T-cell (primary cell): ENCODE measurements at places on chromosomes 3 and 15.
A peak's percentile ranks its signal among the peaks of the same experiment; 100 is the strongest.

GRCh38 chr15:45442507-45443135 is 64.3 kb upstream of the GATM start:
- DNase-seq = no peak

DNA sequence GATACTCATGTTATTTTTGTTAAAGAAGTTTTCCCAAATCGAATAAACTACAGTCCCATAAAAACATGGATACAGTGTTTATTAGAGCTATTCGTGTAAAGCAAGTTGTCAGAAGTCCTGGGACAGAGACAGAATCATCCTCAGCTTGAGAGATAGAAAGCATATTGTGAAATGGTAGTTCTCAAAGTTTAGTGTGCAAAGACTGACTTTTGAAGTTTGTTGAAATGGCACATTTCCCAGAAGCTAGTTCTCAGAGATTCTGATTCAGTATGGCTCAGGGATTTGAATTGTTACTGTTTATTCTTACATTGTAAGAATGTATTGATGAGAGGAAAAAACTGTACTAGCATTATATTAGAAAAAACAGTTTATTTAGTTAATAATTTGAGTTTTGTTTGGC is 22.1 kb downstream of the GABRR3 start:
- DNase-seq = no peak

DNA sequence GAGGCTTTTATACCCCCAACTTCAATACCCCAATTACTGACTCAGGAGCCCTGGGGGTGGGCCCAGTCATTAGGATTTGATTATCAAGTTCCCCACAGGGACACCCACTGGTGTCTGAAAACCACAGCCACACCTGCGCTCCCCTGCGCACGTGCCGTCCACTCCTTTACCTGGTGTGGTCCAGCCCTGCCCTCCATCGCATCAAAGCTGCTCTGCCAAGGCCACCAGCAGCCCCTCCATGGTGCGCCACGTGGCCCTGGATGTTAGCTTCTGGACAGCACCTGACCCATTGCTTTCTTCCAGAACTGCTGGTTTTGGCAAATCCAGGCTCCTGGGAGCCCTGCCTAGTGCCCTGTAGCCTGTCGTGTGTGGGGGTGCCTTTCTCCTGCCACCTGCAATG is 136.3 kb downstream of the NSMCE3 start:
- DNase-seq = no peak

DNA sequence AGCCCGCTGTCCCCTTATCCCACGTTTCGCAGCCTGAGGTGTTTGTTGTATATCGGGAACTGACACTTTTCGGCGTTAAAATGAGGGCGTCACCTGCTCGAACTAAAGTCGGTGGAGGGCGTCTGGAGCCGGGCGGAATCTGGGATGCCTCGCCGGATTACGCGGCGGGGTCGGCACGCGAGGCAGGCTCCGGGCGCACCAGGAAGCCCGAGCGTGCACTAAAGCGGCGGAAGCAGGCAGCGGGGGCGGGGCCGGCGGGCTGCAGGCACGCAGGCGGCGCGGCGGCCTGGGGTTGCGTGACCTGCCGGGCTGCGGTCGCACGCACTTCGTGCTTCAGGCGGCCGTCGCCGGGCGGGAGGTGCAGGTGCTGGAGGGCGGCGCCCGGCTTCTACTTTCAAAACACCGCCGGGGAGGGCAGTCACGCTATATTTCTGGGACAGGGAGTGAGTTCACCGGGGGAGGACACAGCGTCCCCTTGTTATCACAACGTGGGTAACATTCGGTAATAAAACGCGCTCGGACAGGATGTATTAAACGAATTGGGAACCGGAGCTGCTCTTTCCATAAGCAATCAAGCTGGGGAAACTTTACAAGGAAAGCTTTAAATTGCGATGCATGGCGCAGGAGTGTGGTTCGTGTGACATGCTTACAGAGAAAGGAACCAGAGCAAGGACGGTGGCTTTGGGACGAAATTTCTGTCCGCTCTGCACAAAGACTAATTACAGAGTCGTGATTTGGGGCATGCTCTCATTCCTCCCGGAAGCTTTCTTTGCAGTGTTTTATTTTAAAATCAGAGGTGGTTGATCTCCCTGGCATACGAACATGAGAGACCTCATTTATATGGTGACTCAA is 9.1 kb upstream of the LEKR1 start:
- peak; percentile 80 for DNase-seq
